Left kidney (tissue), 8 donors: ENCODE measurements at places on chromosomes 13 and 19. TPM values are rescaled to one million over a fixed set of nuclear protein-coding genes. Genes with fewer than 3 reads are reported as not detected.

Gene CYP4F3
- 1.4 TPM for polyA plus RNA-seq

Gene ZNF723
- polyA plus RNA-seq: 0.08 TPM

Gene LHB
- 0.38 TPM for polyA plus RNA-seq

Gene ARHGEF7
- polyA plus RNA-seq: 79.1 TPM

Gene ZNF844
- 34.0 TPM for polyA plus RNA-seq

Gene ACP7
- 0.78 TPM for polyA plus RNA-seq

Gene FGF9
- polyA plus RNA-seq: 23.6 TPM

Gene LILRB1
- 1.4 TPM for polyA plus RNA-seq

Gene PCSK4
- polyA plus RNA-seq: 5.0 TPM

Gene NAPA
- polyA plus RNA-seq: 150 TPM

Gene GGACT
- polyA plus RNA-seq: 4.6 TPM

Gene FCHO1
- 1.6 TPM for polyA plus RNA-seq

Gene LILRB4
- 1.3 TPM for polyA plus RNA-seq

Gene ZNF813
- 9.4 TPM for polyA plus RNA-seq

Gene RFXAP
- polyA plus RNA-seq: 18.5 TPM

Gene CRB3
- 21.8 TPM for polyA plus RNA-seq

Gene CCNA1
- polyA plus RNA-seq: 1.2 TPM

Gene FAM124A
- polyA plus RNA-seq: 4.8 TPM

Gene PLPPR3
- 9.4 TPM for polyA plus RNA-seq

Gene EFNB2
- polyA plus RNA-seq: 140 TPM

Gene MOB3A
- 22.8 TPM for polyA plus RNA-seq

Gene CRTC1
- 16.7 TPM for polyA plus RNA-seq

Gene ZNF433
- polyA plus RNA-seq: 23.1 TPM

Gene BCL2L12
- polyA plus RNA-seq: 20.7 TPM

Gene ZNF136
- polyA plus RNA-seq: 22.2 TPM

Gene SEMA6B
- 1.5 TPM for polyA plus RNA-seq

Gene SHISA7
- 0.20 TPM for polyA plus RNA-seq

Gene GIPR
- polyA plus RNA-seq: 0.85 TPM

Gene COMP
- polyA plus RNA-seq: 0.55 TPM

Gene NOVA2
- 4.1 TPM for polyA plus RNA-seq

Gene SLC27A1
- 13.9 TPM for polyA plus RNA-seq
